Thymus (tissue), 14 donors: ENCODE measurements at places on chromosomes 7 and 10. TPM values are rescaled to one million over a fixed set of nuclear protein-coding genes. Genes with fewer than 3 reads are reported as not detected.

DNA sequence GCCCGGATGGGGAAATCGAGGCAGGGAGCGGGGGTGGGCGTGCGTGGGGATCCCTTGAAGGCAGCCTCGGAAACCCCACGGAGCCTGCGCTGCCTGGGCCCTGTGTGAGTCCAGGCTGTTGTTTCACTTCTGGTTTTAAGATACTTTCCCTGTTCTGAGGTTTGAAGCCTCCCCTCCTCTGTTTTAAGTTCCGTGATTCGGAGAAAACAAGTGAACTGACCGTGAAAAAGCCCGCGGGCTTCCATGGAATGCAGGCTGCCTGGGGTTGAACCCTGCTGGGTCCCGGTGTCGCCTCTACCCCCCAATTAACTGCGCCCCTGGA is 401 bp downstream of the LRRC27 start:
- DNase-seq = no peak

Gene FANK1
- 14.1 TPM for polyA plus RNA-seq

Gene MALRD1
- polyA plus RNA-seq = 0.27 TPM

DNA sequence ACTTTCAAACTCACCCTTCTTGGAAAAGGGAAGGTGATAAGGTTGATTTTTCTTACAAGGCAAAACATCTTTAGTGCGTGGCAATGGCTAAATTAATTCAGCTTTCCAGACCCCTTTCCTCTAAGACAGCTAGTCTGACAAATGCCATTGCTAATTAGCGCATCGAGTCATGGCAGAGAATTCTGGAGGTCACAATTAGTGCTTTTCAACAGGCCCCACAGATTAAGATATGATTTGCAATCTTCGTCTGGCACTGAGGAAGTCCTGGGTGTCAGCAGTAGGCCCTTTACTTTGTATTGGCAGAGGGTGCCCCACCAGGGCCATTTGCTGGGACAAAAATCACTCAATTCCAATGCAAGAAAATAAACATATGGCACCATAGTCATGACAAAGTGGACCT is 189.2 kb upstream of the AGK start:
- DNase-seq = no peak

GRCh38 chr10:65017523-65017922 is 1496.3 kb downstream of the REEP3 start:
- no peak for DNase-seq

GRCh38 chr10:76038696-76039095 is 607.3 kb downstream of the LRMDA start:
- no peak for DNase-seq

DNA sequence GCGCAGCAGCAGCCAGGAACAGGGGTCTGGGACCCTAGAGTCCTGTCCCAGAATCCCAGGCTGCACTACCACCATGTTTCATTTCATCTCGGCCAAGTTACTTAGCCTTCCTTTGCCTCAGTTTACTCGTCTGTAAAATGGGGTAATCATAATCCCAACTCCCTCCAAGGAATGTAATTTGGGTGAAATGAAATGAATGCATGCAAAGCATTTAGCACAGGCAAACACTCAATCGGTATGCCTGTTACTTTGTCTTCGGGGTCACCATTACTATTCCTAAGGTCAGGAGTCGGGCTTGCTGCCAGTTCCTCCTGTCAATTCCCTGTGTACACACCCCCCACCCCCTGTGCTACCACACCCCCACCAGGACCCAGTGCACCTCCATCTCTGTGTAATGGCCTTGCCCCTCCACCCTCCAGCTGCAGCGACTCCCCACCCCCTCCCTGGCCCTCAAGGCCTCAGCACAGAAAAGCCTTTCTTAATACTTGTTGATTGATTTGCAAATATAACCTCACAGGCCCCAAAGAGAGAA is 1.7 kb downstream of the TNS3 start:
- DNase-seq = no peak

Gene TRIM74
- 3.2 TPM for polyA plus RNA-seq

Gene TMEM273
- polyA plus RNA-seq = 19.6 TPM

- no peak for DNase-seq
Measured at GRCh38 chr10:65046831-65047230, 1525.6 kb downstream of the REEP3 start.

- DNase-seq = no peak
Measured at GRCh38 chr10:102306006-102306405, 60.7 kb downstream of the GBF1 start.

- DNase-seq = no peak
Measured at GRCh38 chr7:138833596-138833995, 35.6 kb upstream of the ATP6V0A4 start.

- DNase-seq = no peak
Measured at GRCh38 chr10:116648903-116649302, 28.1 kb downstream of the PNLIPRP2 start.

Gene OR2A42
- 0.02 TPM for polyA plus RNA-seq

DNA sequence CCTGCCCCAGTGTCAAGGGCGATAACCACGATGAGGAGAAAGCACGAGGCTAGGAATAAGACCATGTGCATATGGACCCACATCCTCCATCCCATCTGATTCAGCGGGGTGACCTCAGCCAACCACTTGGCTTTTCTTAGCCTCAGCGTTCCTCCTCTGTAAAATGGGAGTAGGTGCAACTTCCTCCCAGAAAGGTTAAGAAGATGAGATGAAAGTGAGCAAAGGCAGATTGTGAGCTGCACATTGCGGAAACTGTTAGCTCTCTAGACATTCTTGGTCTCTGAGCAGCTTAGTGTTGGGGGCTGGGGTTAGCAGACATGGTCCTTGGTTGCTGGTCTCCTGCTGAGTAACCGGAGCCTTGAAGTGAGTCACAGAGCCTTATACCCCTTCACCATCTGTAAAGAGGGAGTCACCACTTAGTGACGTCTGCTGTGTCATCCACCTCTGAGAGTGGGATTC is 497.3 kb upstream of the GALNT17 start:
- DNase-seq = no peak

DNA sequence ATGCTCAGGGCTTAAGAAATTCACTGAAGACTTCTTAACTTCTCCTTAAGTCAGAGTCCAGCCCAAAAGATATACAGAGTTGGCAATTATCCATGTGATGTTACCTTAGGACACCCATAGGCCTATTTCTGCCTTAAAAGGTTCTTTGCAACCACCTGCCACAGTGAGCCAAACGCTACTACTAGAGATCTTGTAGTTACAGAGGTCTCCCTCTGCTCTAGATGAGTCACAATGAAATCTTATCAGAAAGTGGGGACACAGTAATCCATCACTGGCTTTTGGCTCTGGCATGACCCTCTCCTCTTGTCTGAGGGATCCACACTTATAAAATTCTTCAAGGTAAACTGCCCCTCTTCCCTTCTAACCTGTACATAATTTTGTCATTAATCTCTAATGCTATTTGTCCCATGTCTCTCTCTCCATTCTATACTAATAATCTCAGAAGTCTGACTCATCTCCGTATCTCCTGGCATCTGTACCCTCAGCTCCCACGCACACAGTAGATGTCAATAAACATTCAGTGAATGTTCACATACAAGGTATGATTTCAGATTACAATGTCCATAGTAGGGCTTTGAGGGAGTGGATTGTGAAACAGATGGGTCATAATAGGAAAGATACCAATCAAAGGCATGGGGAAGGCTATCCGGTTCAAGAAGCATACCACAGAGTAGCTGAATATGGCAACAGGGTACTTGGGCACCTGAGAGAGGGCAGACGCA is 112.1 kb downstream of the SGMS1 start:
- no peak for DNase-seq

Gene FGL2
- polyA plus RNA-seq = 23.2 TPM

Gene ARHGAP19
- 5.8 TPM for polyA plus RNA-seq

DNA sequence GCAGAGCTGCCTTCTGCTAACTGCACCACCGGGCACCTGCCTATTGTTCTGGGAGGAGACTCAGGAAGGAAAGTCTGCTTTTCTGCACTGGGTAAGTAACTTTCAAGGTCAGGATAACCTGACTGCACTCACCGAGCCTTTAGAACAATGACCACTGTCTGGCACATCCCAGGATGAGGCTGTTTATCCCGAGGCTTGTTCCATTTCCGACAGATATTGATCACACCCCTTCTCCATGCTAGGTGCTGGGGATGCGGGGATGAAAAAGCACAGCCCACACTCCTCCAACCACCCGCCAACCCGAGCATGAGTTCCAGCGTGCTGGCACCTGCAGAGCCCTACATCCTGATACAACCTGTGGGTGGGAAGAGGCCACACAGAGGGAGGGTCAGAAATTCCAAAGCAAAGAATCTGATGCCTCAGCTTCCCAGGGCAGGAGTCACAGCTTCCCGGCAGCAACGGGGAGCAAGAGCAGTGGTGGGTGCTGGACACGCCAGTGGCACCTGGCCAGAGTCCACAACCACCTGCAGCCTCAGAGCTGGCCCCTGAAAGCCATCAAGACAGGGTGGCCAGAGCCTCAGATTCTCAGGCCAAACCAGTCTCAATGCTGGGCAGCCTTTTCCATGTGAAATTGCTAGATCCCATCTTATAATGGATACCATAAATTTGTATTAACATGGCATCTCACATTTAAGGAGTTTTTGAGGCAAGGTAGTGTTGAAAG is 34.9 kb upstream of the CNPY1 start:
- DNase-seq = no peak

- DNase-seq = no peak
Measured at GRCh38 chr7:70539617-70540016, 592.3 kb upstream of the GALNT17 start.

Gene ZNF655
- 117 TPM for polyA plus RNA-seq

DNA sequence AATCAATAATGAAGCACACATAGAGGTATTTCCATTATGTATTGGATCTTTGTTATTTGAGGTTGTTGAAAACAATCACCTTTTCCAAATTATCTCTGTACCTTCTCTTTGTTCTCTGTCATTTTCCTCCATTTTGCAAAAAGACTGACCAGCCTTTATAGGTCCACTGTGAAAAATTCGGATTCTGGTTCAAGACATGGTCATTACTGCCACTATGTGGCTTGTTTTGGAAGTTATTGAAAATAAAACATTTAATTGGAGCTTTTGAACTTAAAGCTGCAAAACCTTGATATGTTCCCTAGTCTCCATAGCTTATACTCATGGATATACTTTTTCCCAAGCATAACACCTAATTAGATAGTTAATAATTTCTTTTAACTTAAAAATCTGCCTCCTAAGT is 1094.4 kb downstream of the NRG3 start:
- no peak for DNase-seq

DNA sequence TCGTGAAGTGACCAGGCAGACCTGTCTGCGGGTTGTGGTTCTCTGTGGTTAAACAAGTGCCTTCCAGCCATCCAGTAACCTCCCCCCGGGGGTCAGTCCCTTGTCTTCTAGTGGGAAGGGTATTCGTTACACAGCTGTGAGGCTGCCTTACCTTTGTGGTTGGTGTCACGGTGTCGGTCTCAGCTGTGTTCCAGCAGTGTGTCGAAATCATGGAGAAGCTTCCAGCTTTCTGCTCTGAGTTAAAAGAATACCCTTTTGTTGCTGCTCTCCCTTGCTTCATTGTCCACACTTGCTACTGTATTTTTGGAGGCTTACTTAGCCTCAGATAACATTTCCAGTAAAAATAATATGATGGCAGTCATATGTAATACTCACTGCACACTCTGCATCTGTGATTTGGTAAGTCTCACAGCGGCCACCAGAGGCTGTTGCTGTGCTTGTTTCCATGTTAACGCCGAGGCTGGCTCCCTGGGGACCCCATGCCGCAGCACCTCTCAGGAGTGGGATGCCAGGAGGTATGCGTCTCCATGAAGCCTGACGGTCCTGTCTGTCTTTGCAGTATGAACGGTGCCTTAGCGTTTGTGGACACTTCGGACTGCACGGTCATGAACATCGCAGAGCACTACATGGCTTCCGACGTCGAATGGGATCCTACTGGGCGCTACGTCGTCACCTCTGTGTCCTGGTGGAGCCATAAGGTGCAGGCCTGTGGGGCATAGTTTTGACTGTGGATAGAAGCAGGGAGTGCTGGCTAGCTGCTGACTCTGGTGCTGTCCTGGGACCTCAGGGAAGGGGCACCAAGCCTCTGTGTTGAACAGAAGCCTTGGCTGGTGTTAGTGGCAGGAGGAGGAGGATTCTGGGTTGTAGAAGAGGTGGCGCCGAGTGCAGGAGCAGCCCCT is 20.5 kb downstream of the EIF3B start:
- DNase-seq = no peak

Gene LRIT1
- polyA plus RNA-seq = not detected

Gene CFAP58
- 0.34 TPM for polyA plus RNA-seq

- DNase-seq = no peak
Measured at GRCh38 chr7:47515305-47515834, 66.5 kb downstream of the TNS3 start.

DNA sequence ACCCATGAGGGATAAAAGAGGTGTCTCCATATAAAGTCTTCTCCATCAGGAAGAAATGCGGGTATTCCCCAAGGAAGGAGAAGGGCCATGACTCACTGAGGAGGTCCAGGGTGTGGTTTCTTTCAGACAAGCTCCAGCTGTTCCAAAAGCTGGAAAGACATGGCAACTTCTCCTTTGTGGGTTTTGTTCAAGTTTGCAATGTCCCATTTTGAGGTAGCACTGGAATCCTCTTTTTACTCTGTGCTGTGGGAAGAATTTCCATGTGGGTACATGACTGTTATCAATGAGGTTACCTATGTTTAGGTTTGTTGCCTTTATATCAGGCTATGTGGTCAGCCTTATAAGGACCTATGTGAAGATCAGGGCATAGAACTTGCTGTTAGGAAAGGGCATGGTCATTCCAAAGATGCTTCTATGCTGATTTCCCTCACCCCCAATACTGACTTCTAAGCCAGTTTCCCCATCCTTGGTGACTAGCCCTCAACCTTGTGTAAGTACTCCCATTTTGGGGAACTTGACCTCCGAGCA is 697.5 kb downstream of the INHBA start:
- no peak for DNase-seq

GRCh38 chr10:127776816-127777215 is 39.8 kb downstream of the FOXI2 start:
- no peak for DNase-seq

Gene DTX2
- polyA plus RNA-seq = 50.3 TPM

Gene GCK
- 0.30 TPM for polyA plus RNA-seq
